ENCODE measurements at places on chromosomes 11 and 22. TPM values are rescaled to one million over a fixed set of nuclear protein-coding genes. Genes with fewer than 3 reads are reported as not detected.
A peak's percentile ranks its signal among the peaks of the same experiment; 100 is the strongest.

- peaks cover 7% of the 10 kb centered on the region for H3K4me1 ChIP-seq
- H3K36me3 ChIP-seq, result peaks cover 15% of the 10 kb centered on the region
- no peak overlapping the region for H3K27ac ChIP-seq
- no peaks in the 10 kb centered on the region for H3K27me3 ChIP-seq
- DNase-seq, result no peak
Measured at GRCh38 chr11:45810431-45811108, 5.6 kb downstream of the SLC35C1 start.

- H3K4me3 ChIP-seq, result no peak within 1 kb of the TSS
- H3K4me1 ChIP-seq, result no peaks in the 10 kb centered on the region
- H3K36me3 ChIP-seq, result no peaks in the 10 kb centered on the region
- no peak within 1 kb of the TSS for H3K27ac ChIP-seq
- no peaks in the 10 kb centered on the region for H3K27me3 ChIP-seq
- no peak for DNase-seq
Measured at GRCh38 chr11:71582309-71582895, at the start of gene KRTAP5-11. TSS of gene KRTAP5-11 (minus strand) at chr11:71582875. CDS start at chr11:71582837, 38 bp downstream.

DNA sequence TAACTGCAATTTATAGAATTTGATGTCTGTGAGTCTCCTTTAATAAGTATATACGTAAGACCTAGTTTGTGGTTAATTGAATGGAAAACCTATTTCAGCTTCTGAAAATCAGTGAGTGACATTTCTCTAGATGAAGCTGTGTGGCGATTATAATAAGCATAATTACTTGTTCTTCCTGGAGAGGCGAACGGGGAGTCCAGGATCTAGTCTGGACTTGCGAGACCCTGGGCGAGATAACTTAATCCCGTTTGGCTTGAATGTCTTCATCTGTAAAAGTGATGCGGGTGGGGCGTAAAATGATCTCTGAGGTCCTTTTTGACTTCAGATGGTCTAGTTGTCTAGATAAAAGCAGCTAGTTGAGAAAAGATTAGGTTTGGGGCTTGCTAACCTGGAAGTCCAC, 1.1 kb downstream of the PRRG4 start:
- no peak for DNase-seq
- no peak overlapping the region for H3K4me3 ChIP-seq
- H3K4me1 ChIP-seq, result peaks cover 7% of the 10 kb centered on the region
- H3K27ac ChIP-seq, result no peak overlapping the region
- H3K36me3 ChIP-seq, result no peaks in the 10 kb centered on the region
- peaks cover 10% of the 10 kb centered on the region for H3K27me3 ChIP-seq

The WT1 gene
- polyA plus RNA-seq, result not detected

- no peak for DNase-seq
- no peaks in the 10 kb centered on the region for H3K27me3 ChIP-seq
- peaks cover 17% of the 10 kb centered on the region for H3K4me1 ChIP-seq
- no peak overlapping the region for H3K27ac ChIP-seq
- no peak overlapping the region for H3K4me3 ChIP-seq
Measured at GRCh38 chr11:132077416-132077815, 707.0 kb downstream of the NTM start.

The B4GALNT4 gene
- 1.4 TPM for polyA plus RNA-seq

DNA sequence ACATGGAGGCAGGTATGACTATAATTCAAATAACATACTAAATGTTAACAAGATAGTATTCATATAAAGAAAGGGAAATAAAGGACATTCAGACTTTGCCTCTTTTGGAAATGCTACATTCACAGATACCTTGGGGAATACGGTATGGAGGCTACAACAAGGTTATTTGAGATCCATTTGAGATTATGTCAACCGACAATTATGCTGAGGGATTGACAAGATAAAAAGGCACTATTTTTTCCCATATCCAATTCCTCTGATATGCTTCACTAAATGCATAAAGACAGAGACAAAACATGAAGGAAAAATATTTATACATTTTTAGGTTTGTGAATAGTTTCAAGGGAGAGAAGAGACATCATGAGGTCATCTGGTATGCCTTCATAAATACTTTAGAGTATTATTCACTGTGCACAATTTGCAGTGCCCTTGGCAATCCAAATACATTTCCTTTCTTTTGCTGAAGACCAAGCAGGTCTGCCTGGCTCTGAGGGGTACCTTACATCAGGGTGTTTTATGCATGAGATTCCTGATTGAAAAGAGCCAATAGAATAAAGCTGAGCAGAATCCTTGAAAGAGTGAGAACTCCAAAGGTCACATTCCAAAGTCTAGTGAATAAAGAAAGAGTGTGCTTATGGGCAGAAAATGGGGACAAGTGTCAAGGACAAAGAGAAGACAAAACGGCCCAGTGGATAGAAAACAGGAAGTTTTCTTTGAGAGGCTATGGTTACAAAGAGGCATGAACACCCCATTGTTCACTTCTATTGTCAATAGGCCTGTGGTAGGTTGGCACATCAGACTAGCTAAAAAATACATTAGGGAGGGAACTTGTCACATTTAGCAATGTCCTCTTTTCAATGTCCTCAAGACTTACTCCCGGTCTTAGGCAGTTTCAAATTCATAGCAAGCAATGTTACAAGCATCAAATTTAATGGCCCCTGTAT, 455.8 kb downstream of the LRRC4C start:
- no peak for DNase-seq
- H3K4me1 ChIP-seq, result no peaks in the 10 kb centered on the region
- no peak overlapping the region for H3K4me3 ChIP-seq
- no peaks in the 10 kb centered on the region for H3K36me3 ChIP-seq
- H3K27ac ChIP-seq, result no peak overlapping the region
- no peaks in the 10 kb centered on the region for H3K27me3 ChIP-seq

DNA sequence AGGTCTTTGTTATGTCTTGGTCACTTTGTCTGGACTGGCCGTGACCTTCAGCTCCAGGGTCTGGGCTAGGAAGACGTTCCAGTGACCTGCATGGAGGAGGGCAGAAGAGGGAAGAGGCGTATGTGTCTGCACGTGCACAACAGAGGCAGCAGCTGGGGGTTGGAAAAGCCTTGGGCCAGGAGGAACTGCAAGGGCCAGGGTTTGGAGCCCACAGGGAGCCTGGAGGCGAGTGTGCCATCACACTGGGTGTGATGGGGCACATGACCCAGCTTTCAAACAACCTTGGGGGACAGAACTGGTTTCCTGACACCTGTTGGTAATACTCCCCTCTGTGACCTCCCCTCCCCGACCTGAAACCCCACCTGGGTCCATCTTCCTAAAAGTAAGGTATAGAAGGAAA, 34.7 kb downstream of the CHRDL2 start:
- peaks cover 3% of the 10 kb centered on the region for H3K4me1 ChIP-seq
- peak overlapping the region; percentile 19 for H3K27ac ChIP-seq
- no peaks in the 10 kb centered on the region for H3K36me3 ChIP-seq
- DNase-seq, result no peak
- H3K27me3 ChIP-seq, result peaks cover 4% of the 10 kb centered on the region
- H3K4me3 ChIP-seq, result no peak overlapping the region

GRCh38 chr11:355581-356458, 13.5 kb upstream of the B4GALNT4 start:
- H3K4me3 ChIP-seq, result no peak overlapping the region
- peaks cover 2% of the 10 kb centered on the region for H3K36me3 ChIP-seq
- H3K4me1 ChIP-seq, result peaks cover 8% of the 10 kb centered on the region
- H3K27ac ChIP-seq, result peak overlapping the region; percentile 99
- DNase-seq, result peak; percentile 98

- no peak within 1 kb of the TSS for H3K27ac ChIP-seq
- H3K4me1 ChIP-seq, result no peaks in the 10 kb centered on the region
- H3K36me3 ChIP-seq, result no peaks in the 10 kb centered on the region
- no peak within 1 kb of the TSS for H3K4me3 ChIP-seq
- H3K27me3 ChIP-seq, result no peaks in the 10 kb centered on the region
Measured at GRCh38 chr22:23632178-23632577, at the start of gene DRICH1. TSS of gene DRICH1 (minus strand) at chr22:23632321. CDS start at chr22:23632023, 298 bp downstream.

The SMTNL1 gene
- not detected for polyA plus RNA-seq

Measured in fibroblast of lung (primary cell).